NK-92 treated with Interleukin-12 subunit alpha and Interleukin-12 subunit beta, amount 100 ng/mL, for 24 hours (cell line): ENCODE measurements at places on chromosomes 16 and 17.
A peak's percentile ranks its signal among the peaks of the same experiment; 100 is the strongest.

DNA sequence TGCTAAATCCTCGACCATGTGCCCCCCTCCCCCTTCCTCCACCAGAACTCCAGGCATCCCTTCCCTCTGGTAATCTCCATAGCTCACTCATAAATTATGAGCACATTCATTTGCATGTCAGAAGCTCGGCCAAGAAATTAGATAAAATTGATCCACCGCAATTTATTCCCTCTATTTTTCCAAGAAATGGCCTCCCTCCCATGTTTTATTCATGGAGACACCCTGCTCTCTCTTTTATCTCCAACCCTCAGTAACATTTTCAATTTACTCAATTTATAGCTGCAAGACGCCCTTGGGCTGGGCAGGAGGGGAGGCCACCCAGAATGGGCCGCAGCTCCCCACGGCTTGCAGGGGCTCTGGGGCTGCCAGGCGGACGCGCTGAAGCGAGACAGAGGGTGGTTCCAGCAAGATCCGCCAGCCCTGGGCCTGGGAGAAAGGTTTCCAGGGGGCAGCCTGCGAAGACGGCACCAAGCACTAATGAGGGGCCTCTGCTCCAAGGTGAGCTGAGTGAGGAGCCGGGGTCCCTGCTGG lies 54.7 kb upstream of the ZNF423 start:
- DNase-seq, result no peak

DNA sequence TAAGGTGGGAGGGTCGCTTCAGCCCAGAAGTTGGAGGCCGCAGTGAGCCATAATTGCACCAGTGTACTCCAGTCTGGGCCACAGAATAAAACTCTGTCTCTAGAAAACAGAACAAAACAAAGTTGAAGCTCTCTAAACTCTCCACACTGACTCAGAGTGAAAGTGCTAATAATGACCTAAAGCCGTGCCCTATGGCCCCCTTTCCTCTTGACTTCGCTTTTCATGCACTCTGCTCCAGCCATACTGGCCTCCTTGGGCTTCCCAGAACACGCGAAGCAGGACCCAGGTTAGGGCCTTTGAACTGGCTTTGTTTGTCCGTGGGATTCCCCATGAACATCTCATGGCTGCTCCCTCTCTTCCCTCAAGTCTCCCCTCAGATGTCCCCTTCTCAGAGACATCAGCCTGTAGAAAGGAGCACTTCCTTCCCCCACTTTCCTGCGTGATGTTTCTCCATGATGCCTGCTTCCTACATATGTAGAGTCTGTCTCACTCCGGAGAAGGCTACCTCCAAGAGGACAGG lies 18.6 kb upstream of the SPN start:
- no peak for DNase-seq

DNA sequence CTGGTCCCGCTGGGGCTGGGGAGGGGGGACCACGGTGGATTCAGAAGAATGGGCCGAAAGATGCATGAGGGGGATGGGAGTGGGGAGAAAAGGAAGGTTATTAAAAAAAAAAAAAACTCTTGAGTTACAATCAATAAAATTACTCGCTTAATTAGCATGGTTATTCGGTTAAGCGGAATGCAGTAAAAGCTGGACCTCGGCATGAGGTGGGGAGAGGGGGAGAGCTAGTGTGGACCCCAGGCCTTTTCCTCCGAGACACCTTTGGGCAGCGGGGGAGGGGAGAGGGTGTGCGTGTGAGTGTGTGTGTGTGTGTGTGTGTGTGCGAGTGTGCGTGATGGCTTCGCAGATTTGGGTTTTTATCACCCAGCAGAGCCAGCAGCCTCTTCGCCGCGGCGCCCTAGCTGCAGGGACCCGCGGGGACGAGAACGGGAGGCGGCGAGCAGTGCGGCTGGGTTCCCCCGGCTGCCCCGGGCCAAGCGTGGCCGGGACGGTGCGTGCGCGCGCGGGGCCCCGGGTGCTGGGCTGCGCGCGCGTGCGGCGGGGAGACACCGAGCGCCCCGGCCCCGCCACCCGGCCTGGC lies 3.7 kb downstream of the BAHCC1 start:
- DNase-seq, result no peak

- no peak for DNase-seq
Observed at GRCh38 chr16:732936-733335, 6.0 kb downstream of the HAGHL start.

DNA sequence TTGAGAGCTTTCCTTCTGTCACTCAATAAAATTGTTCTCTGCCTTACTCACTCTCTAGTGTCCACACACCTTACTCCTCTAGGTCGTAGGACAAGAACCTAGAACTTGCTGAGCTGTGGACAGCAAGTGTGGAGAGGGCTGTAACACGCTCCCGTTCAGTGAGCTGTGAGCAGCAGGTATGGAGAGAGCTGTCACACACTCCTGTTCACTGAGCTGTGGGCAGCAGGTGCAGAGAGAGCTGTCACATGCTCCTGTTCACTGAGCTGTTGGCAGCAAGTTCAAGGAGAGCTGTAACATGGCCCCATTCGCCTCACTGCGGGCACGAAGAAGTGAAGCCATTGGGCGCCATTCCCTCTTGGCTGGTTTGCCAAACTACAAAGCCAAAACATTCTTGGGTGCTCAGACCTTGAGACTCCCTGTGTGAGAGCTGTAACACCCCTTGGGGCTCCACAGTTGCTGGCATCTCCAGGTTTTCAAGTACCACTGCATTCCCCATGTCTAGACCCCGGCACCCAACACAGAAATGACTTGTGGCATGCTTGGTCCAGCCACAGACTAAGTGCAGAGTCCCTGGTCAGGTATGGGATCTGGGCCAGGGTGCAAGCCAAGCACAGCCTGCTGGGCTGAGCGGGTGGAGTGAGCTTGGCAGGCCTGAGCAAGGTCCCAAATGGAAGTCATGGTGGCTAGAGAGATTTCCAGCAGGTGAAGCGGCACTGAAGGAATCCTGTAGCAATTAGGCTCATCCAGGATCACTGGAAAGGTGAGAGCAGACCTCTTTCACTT lies 608.0 kb upstream of the CDH8 start:
- DNase-seq, result no peak

GRCh38 chr16:7792346-7792745 lies 459.7 kb downstream of the RBFOX1 start:
- DNase-seq, result no peak

- no peak for DNase-seq
Observed at GRCh38 chr16:56683424-56684172, 1.3 kb downstream of the MT1X start.

- no peak for DNase-seq
Observed at GRCh38 chr17:63181856-63182255, 215.8 kb downstream of the TANC2 start.

GRCh38 chr17:9217151-9218056 lies 196.1 kb downstream of the NTN1 start:
- DNase-seq, result no peak

DNA sequence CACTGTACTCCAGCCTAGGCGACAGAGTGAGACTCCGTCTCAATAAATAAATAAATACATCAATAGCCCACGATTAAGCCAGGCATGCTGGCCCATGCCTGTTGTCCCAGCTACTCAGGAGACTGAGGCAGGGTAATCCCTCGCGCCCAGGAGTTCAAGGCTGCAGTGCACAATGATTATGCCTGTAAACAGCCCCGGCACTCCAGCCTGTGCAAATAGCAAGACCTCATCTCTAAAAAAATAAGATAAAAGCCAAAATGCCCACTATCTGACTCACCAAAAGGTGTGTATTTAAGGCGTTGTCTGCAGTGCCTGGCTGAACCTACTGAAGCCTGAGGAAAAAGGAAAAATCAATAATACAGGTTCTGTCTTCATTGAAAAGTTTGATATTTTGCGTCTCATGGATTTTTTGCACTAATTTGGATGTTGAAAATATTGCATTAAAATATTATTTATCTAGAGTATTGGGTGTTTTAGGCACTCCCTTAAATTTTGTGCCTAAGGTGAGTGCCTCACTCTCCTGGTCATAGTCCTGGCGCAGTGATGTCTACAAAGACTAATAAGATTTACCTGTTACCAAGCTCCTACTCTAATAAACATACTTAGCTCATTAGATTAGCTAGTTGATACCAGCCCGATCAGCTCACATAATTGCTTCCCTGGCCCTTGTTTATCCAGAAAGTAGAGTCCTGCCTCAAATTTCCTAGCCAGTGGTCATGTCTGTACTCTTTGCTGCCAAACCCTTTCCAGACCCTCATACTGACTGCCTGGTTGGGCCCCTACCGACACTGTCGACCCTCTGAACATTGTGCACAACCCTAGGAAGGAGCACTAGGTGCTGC lies 24.7 kb upstream of the TOB1 start:
- no peak for DNase-seq

GRCh38 chr16:21083729-21084268 lies 66.8 kb downstream of the DNAH3 start:
- peak; percentile 14 for DNase-seq
